ENCODE measurements at places on chromosomes 13 and 19.

DNA sequence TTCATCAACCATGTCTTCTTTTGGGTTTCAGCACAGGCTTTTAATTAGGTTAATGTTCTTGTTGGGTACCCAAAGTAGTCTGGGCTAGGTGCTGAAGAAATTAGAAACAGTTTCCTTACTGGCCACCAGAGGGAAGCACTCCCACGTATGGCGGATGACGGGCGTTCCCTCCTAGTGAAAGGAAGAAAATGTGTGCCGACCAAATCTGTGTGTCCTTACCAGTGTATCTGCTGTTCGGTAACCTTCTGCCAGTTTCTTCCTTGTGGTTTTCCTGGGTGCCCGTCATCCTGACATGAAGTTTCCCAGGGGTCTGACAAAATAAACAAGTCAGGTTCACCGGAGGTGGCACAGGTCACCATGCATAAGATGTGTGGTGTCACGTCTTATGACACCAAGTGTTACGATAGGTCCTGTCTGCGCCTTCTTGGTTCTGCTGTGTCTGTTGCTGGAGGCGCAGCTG lies 6.0 kb upstream of the WDR88 start:
- peak; percentile 45 for DNase-seq

- no peak for DNase-seq
Observed at GRCh38 chr13:109396266-109396665, 390.1 kb downstream of the IRS2 start.

GRCh38 chr19:18798384-18799352 lies 7.6 kb upstream of the COMP start:
- no peak for DNase-seq

DNA sequence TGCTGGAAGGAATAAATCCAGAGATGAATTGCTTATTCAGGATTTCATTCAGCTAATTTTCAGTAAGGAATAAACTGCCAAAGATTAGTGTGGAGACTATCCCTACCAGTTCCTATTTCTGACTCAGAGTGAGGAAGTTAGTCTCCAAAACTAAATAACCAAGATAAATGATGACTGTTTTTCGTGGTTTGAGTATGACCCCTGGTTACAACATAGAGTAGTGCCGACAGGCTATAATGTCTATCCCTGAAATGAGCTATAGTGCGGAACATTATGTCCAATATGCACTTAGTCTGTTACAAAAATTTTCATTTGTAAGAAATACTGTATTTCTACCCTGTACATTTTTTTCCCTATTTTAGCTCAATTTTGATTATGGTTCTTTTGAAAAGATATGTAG lies 51.4 kb downstream of the NBEA start:
- DNase-seq = no peak

DNA sequence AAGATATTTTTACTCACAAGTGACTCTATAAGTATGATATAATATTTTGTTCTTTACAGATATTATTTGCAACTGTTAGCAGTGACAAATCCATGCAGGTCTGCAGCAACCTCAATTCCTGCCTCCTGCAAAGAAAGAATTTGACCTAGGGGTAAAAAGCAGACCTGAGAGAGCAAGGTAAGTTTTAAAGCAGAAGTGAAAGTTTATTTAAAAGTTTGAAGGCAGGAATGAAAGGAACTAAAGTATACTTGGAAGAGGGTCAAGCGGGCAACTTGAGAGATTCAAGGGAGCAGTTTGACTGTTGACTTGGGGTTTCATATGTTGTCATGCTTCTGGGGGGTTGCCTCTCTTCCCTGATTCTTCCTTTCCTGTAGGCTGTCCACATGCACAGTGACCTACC lies 520.1 kb upstream of the PCDH20 start:
- no peak for DNase-seq

DNA sequence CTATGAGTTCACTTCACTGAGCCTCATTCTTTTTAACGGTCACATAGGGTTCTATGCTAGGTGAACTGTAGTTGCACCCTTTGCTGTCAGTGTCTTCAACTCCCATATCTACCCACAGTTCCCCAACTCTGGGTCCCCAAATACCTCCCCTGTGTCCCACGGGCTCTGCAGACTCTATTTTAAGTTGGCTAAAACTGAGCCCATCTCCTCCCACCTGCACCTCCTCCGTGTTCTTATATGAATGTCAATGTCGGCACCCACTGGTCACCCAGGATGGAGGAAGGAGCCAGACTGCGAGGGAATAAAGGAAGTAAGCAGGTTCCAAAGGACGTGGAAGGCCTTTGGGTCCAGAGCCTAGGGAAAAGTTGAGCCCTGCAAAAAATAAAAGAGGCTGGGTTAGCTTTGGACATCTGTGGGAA lies 802 bp upstream of the PIN1 start:
- no peak for DNase-seq

All from ovary (tissue), 10 donors.